ENCODE measurements at places on chromosomes 2 and 18.

DNA sequence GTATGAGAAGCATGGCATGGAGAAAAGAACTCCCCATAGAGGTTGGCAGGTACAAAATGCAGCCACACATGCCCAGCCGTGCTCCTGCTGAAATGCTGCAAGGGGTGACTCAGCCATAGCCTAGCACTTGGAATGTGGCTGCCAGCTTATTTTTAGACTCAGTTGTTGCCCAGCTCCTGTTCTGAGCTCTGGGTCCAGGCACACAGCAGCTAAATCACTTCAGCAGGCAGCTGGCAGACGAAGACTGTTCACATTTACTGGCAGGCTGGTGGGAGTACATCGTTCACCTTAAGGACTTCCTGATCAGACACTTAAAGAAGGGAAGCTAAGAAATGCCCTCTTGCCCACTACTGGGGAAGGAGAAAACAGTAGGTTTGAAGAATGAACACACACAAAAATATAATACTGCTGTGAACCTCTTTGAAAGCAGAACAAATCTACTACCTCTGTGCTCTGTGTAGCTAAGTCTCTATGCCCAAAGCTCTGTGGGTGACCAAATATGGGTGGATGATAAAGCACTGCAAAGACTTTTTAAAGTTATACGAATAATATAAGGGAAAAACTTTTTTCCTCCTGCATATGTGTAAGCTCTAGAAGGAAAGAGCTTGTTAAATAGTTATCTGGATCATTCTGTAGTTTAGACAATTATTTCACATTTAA lies 146.1 kb downstream of the LNPK start:
- DNase-seq: no peak

- DNase-seq: no peak
Measured at GRCh38 chr2:3805201-3805939, 102.0 kb downstream of the DCDC2C start.

GRCh38 chr2:187470698-187471097 lies 22.6 kb upstream of the CALCRL start:
- no peak for DNase-seq

DNA sequence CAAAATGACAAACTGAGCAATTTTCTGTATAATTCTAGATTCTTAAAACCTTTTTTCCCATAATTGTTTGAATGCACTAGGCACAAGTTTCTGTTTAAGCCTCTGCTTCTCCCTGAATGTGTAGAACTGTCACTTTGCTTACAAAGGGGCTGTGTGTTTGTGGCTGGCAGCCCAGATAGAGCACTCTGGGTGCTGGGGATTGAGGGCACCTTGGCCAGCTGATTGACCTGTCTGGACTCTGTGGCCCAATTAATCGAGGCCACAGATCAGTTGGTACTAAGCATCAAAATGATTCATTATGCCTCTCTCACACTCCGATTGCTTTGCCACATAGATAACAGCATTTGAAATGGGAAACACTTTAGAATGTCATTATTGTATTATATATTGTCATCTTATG lies 12.1 kb downstream of the ST8SIA3 start:
- DNase-seq: no peak

- peak; percentile 72 for DNase-seq
Measured at GRCh38 chr2:152594022-152594766, 123.1 kb downstream of the PRPF40A start.

- no peak for DNase-seq
Measured at GRCh38 chr18:25553631-25554263, 201.8 kb upstream of the ZNF521 start.

- DNase-seq: no peak
Measured at GRCh38 chr2:85699325-85699724, 5.2 kb downstream of the GNLY start.

DNA sequence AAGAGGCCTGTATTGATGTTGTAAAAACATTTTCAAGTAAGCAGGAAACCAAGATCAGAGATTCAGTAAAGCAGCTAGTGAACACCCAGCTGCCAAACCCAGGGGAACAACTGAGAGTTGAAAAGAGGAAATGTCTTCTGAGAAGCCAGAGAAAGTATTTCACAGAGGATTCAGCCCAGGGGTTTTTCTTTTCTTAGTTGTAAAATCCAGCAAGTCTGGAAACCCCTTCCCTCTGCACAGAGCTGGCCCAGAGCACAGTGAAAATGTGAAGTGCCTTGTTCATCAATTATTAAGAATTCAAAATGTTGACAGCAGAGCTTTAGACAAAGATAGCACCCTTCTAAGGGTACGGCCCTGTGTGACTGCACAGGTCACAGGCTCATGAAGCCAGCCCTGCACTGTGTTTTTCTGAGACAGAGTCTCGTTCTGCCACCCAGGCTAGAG lies 28.4 kb downstream of the AFF3 start:
- no peak for DNase-seq

DNA sequence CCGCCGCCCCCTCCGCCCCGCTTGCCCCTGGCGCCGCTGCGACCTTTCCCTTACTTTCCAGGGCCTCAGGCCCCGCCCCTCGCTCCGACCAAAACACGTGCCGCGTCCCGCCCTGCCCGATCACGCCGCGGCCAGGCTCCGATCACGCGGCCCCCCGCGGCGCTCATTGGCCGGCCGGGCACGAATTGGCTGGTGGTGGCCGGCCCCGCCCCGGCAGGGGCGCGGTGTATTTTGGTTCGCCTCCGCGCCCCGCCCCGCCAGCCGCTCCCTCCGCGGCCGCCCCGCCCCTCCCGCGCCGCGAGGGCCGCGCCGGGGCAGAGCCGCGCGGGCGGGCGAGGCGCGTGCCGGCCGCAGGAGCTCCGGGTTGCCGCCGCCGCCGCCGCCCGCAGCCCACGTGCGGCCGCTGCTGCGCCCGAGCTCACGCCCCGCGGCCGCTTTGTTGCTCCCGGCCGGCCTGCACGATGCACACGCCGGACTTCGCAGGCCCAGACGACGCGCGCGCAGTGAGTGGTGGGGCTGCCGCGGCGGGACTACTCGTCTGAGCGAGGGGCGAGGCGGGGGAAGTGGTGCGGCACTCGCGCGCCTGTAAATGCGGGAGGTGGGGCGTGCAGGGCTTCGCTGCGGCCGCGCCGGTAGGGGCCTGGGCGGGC lies at the start of gene KLF11:
Gene KLF11 (plus strand): TSS at position 295 of the 650 bp plus-strand sequence. CDS start 167 bp downstream, at position 462.
- DNase-seq: no peak

GRCh38 chr2:189709501-189710221 lies 35.2 kb downstream of the ANKAR start:
- no peak for DNase-seq

DNA sequence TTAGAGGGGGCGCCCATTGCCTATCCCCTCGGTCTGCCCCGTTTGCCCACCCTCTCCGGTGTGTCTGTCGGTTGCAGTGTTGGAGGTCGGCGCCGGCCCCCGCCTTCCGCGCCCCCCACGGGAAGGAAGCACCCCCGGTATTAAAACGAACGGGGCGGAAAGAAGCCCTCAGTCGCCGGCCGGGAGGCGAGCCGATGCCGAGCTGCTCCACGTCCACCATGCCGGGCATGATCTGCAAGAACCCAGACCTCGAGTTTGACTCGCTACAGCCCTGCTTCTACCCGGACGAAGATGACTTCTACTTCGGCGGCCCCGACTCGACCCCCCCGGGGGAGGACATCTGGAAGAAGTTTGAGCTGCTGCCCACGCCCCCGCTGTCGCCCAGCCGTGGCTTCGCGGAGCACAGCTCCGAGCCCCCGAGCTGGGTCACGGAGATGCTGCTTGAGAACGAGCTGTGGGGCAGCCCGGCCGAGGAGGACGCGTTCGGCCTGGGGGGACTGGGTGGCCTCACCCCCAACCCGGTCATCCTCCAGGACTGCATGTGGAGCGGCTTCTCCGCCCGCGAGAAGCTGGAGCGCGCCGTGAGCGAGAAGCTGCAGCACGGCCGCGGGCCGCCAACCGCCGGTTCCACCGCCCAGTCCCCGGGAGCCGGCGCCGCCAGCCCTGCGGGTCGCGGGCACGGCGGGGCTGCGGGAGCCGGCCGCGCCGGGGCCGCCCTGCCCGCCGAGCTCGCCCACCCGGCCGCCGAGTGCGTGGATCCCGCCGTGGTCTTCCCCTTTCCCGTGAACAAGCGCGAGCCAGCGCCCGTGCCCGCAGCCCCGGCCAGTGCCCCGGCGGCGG lies 1.7 kb downstream of the MYCN start:
- no peak for DNase-seq

DNA sequence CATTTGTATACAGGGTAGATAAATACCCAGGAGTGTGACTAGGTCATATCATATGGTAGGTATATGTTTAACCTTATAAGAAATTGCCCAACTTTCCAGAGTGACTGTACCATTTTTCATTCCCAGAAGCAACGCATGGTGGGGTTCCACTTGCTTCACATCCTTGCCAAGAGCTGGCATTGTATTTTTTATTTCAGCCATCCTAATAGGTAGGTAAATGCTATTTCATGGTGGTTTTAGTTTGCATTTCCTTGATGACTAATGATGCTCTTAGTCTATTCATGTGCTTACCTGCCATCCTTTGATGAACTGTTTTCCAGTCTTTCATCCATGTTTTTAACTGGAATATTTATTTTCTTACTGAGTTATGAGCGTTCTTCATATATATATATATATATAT lies 51.9 kb downstream of the MAP4K3 start:
- no peak for DNase-seq

- no peak for DNase-seq
Measured at GRCh38 chr2:49296107-49296867, 142.0 kb upstream of the FSHR start.

GRCh38 chr2:10914272-10914693 lies 2.5 kb downstream of the KCNF1 start:
- DNase-seq: no peak

GRCh38 chr18:35695384-35695783 lies 113.8 kb downstream of the GALNT1 start:
- DNase-seq: no peak

DNA sequence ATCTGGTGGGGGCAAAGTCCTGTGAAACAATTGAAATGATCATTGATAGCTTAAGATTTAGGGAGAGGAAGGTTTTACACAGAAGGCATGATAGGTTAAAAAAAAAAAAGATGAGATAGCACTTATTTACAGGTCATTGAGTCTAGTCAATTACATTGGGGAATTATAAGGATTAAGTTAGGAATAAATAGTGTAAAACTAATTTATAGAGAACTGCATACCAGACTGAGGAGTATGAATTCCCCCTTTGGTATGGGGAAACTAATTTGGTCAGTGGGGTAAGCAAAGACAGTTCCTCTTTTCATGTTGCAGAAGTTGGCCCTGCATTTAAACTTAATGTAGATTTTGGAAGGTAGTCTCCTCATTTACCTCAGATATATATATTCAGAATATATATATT lies 10.8 kb downstream of the GLS start:
- DNase-seq: peak; percentile 41

DNA sequence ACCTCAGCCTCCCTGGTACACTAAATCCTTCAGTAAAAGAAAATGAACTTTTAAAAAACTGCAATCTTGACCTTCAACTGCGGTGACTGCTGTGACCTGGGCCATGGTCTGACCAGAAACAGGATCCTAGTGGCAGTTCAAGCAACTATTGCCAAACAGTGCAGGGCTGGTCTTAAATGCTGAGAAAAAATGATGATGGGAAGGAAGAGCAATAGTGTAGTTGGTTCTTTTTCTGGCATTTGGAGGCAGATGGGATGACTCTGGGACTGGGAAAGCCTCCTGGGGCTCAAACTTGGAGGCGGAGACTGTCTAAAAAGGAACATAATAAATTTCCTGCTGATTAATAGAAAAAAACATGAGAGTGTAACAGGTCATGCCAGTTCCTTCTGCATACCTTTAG lies 45.4 kb downstream of the CHN1 start:
- DNase-seq: no peak

GRCh38 chr2:74474899-74475298 lies 2.4 kb upstream of the MRPL53 start:
- DNase-seq: no peak

- no peak for DNase-seq
Measured at GRCh38 chr2:70745276-70745825, 22.6 kb downstream of the ADD2 start.

- no peak for DNase-seq
Measured at GRCh38 chr2:211162911-211163310, 606.5 kb downstream of the CPS1 start.

GRCh38 chr2:39497082-39497801 lies 60.2 kb upstream of the MAP4K3 start:
- no peak for DNase-seq

- no peak for DNase-seq
Measured at GRCh38 chr2:31980674-31981356, 30.0 kb downstream of the MEMO1 start.

DNA sequence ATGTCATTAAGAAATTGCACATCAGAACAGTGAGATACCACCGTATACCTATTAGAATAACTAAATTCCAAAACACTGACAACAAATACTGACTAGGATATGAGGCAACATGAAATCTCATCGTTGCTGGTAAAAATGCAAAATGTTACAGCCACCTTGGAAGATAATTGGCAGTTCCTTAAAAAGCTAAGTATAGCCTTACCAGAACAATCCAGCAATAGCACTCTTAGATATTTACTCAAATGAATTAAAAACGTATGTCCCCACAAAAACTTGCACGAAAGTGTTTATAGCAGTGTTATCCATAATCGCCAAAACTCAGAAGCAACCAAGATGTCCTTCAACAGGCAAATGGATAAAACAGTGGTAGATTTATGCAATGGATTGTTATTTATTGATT lies 241.7 kb downstream of the EPHA4 start:
- DNase-seq: no peak

- DNase-seq: no peak
Measured at GRCh38 chr18:22282311-22283115, 113.1 kb downstream of the GATA6 start.

DNA sequence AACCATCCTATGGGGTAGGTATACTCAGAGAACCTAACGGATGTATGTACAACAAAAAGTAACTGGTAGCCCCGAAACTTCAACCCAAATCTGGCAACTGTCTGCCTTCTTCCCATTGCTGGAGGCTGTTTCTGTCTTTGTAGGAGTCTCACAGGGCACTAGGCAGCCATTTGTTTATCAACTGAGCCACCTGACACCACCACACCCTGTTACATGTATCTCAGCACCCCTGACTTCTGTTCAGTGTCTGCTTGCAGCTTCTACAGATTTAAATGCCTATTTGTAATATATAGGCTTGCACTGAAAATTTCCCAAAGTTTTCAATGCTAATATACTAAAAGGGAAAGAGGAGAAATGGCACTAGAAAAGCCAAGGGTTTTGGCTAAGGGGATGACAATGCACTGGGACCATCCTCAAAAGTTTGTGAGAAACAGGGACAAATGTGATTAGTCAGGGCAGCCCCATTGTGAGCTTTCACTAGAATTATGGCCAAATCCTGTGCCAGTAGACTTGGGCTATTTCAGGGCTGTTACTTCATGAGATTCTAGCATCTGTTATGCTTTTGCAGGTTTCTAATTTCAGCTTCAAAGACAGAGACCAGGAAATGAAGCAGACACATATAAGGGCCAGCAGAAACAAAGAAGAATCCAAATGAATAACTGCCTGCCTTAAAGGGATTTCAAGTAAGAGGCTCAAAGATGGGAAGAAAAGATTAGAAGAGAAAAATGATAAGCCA lies 103.3 kb downstream of the MYO5B start:
- no peak for DNase-seq

DNA sequence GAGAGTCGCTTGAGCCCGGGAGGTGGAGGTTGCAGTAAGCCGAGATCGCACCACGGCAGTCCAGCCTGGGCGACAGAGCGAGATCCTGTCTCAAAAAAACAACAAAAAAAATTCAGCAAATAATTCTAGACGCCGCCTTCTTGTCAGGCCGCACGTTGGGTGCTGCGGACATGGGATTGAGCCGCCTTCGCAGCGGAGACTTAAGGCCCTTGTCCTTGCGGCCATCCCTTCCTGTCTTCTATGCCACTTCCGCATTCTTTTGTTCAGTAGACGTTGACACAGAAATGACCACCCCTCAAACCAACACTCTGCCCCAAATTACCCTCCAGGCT lies 15.8 kb downstream of the PTPN18 start:
- no peak for DNase-seq
